Osteoblast (primary cell): ENCODE measurements at places on chromosomes 16 and 17. TPM values are rescaled to one million over a fixed set of nuclear protein-coding genes. Genes with fewer than 3 reads are reported as not detected.

The TOP2A gene
- total RNA-seq: 14.5 and 15.9 TPM in 2 replicates

- peak overlapping the region; percentile 96 for H3K27ac ChIP-seq
- peak; percentile 80 for DNase-seq
- H3K36me3 ChIP-seq: peaks cover 6% of the 10 kb centered on the region
- H3K4me1 ChIP-seq: peaks cover 40% of the 10 kb centered on the region
- H3K4me3 ChIP-seq: peak overlapping the region; percentile 95
- no peaks in the 10 kb centered on the region for H3K27me3 ChIP-seq
Measured at GRCh38 chr16:31875112-31875803, 1.7 kb downstream of the ZNF267 start.

- no peaks in the 10 kb centered on the region for H3K27me3 ChIP-seq
- H3K36me3 ChIP-seq: no peaks in the 10 kb centered on the region
- H3K4me3 ChIP-seq: no peak overlapping the region
- no peak for DNase-seq
- H3K27ac ChIP-seq: no peak overlapping the region
Measured at GRCh38 chr16:77111056-77111565, 79.9 kb upstream of the MON1B start.

- peaks cover 5% of the 10 kb centered on the region for H3K36me3 ChIP-seq
- H3K27me3 ChIP-seq: peaks cover 13% of the 10 kb centered on the region
- H3K4me1 ChIP-seq: no peaks in the 10 kb centered on the region
- DNase-seq: peak; percentile 68
Measured at GRCh38 chr17:79088247-79088996, 13.8 kb downstream of the ENGASE start.

DNA sequence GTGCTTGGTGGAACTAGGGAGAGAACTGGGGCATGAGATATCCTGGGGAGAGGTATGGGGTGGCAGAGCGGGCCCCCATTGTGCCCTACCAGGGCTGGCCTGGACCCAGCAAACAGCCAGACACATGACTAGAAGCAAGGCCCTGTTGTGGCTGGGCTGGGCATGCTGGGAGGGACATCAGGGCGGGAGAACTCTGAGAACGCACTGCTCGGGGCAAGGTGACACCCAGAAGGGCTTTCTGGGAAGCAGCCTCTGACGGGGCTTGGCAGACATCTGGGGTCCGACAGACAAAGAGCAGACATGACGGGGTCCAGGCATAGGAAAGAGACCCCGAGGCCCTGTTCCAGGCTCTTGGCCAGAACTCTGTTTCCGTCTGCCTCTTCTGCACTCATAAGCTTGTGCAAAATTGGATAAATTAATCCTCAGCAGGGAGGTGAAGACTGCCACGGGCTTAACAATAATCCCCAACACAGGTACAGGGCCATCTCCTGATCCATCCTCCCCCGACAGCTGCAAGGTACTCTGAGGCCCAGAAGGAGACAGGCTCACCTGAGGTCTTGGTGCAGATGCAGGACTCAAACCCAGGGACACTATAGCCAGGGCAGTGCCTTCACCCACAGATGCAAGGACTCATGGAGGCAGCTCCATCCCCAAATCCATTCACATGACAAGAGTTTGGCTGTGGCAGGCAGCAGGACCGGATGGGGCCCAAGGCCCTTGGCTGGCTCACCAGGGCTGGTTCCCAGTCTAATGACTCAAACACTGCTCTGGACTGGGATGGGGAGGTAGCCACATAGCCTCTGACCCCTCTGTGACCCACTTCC lies 5.4 kb downstream of the SREBF1 start:
- H3K36me3 ChIP-seq: no peaks in the 10 kb centered on the region
- no peak for DNase-seq
- no peak overlapping the region for H3K27ac ChIP-seq
- no peaks in the 10 kb centered on the region for H3K27me3 ChIP-seq

- H3K27ac ChIP-seq: peak overlapping the region; percentile 93
- H3K27me3 ChIP-seq: no peaks in the 10 kb centered on the region
- no peaks in the 10 kb centered on the region for H3K36me3 ChIP-seq
- peak; percentile 48 for DNase-seq
- peaks cover 35% of the 10 kb centered on the region for H3K4me1 ChIP-seq
- H3K4me3 ChIP-seq: no peak overlapping the region
Measured at GRCh38 chr17:17516941-17517720, 20.9 kb upstream of the RASD1 start.

DNA sequence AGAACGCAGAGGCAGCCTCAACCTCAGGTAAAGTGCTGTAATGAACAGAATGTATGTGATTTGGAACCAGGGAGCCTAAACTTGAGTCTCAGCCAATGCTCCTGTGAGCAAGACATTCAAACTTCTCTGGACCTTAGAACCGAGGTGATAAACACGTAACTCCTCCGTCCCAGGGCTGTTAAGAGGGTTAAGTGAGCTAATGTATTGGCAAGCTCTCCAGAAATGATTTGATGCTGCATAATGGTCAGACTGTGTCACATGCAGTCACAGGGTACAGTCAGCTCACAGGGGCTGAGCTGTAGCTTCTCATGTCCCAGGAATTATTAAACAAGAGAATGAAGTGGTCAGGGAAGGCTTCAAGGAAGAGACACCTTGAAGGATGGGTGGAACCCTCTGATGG lies 10.0 kb upstream of the SLC4A1 start:
- no peak overlapping the region for H3K27ac ChIP-seq
- no peaks in the 10 kb centered on the region for H3K27me3 ChIP-seq
- peak; percentile 71 for DNase-seq
- H3K36me3 ChIP-seq: no peaks in the 10 kb centered on the region
- H3K4me3 ChIP-seq: no peak overlapping the region
- H3K4me1 ChIP-seq: peaks cover 12% of the 10 kb centered on the region

- no peaks in the 10 kb centered on the region for H3K4me1 ChIP-seq
- H3K27me3 ChIP-seq: no peaks in the 10 kb centered on the region
- no peak overlapping the region for H3K4me3 ChIP-seq
- H3K27ac ChIP-seq: no peak overlapping the region
- DNase-seq: no peak
- H3K36me3 ChIP-seq: no peaks in the 10 kb centered on the region
Measured at GRCh38 chr16:68627951-68628425, 17.1 kb upstream of the CDH3 start.

GRCh38 chr17:78624324-78625151 lies 47.3 kb upstream of the DNAH17 start:
- DNase-seq: no peak
- no peak overlapping the region for H3K4me3 ChIP-seq
- no peaks in the 10 kb centered on the region for H3K27me3 ChIP-seq
